ENCODE measurements at places on chromosomes 5 and 9.

GRCh38 chr5:174726916-174727793 lies 2.8 kb downstream of the MSX2 start:
- DNase-seq, result no peak
- no peak overlapping the region for H3K27ac ChIP-seq
- peaks cover 100% of the 10 kb centered on the region for H3K27me3 ChIP-seq
- H3K36me3 ChIP-seq, result no peaks in the 10 kb centered on the region

GRCh38 chr5:177984584-177985206 lies 11.3 kb downstream of the PROP1 start:
- no peak overlapping the region for H3K27ac ChIP-seq
- H3K27me3 ChIP-seq, result peaks cover 2% of the 10 kb centered on the region
- H3K4me3 ChIP-seq, result no peak overlapping the region
- no peaks in the 10 kb centered on the region for H3K36me3 ChIP-seq

DNA sequence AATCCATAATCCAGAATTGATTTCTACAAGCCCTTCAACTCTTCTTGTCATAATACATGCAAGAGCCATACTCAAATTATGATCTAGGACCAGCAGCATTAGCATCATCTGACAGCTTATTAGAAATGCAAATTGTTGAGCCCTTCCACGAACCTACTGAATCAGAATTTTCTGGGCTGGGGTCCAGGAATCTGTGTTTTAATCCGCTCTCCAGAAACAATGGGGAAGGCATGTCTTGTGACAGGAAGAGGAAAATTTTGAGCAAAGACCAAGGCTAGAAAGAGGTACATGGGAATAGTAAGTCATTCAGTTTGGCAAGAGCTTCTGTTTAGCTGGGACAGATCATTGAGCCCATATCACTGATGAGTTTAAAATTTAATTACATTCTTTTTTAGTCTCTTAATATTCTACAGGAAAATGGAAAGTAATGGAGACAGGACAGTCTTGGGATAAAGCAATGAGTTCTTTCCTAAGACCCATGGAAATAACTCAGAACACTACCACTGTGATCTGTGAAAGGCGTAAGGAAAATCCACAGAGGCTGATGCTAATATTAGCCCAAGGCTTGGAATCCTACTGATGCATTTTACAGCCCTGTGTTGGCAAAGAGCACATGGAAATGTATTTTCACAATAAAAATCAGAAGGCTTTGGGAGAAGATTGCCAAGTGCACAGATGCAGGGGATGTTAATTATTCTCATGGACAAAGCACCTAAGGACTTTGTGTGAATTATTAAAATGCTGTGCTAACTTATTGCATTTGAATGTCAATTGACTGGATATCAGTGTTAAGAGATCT lies 73.7 kb upstream of the STK32A start:
- H3K27me3 ChIP-seq, result no peaks in the 10 kb centered on the region
- peak overlapping the region; percentile 1 for H3K27ac ChIP-seq
- DNase-seq, result no peak
- H3K36me3 ChIP-seq, result no peaks in the 10 kb centered on the region
- H3K4me1 ChIP-seq, result no peaks in the 10 kb centered on the region
- no peak overlapping the region for H3K4me3 ChIP-seq

DNA sequence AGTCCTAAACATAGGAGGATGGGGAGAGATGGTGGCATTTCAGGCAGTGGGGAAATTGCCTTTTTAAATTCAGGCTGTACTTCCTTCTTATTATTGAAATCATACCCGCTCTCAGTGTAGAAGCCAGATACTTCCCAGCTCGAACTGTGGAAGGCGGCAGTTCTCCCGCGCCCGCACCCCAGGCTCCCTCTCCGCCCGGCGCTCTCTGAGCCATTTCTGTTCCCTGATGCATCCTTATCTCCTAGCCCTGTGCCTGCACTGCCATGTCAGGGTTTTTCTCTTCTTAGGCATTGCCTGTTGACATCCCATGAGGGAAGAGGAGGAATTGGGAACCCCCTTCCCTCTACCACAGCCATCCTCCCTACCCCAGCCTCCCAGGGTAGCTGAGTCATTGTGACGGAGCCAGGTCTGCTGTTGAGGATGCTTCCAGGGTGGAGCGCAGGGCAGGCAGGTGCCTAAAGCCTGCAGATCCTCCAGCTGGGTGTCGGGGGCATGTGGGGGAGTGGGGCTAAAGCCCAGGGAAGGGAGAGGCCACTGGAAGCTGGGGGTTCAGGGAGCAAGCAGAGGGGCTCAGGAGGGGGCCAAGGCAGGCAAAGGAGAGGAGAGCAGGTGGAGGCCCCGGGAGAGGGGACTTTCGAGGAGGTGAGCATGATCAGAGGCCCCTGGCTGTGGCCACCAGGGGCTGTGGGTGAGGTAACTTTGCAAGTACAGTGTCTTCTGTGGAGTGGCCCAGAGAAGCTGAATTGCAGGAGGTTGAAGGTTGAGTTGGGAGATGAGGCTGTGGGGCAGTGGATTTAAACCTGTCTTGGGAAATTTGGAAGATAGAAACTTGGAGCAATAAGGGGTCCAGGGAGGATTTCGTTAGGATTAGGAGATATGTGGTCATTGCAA lies 16.2 kb downstream of the LAMC3 start:
- no peak overlapping the region for H3K27ac ChIP-seq
- no peak overlapping the region for H3K4me3 ChIP-seq
- H3K27me3 ChIP-seq, result no peaks in the 10 kb centered on the region
- no peaks in the 10 kb centered on the region for H3K36me3 ChIP-seq
- no peaks in the 10 kb centered on the region for H3K4me1 ChIP-seq
- DNase-seq, result no peak

DNA sequence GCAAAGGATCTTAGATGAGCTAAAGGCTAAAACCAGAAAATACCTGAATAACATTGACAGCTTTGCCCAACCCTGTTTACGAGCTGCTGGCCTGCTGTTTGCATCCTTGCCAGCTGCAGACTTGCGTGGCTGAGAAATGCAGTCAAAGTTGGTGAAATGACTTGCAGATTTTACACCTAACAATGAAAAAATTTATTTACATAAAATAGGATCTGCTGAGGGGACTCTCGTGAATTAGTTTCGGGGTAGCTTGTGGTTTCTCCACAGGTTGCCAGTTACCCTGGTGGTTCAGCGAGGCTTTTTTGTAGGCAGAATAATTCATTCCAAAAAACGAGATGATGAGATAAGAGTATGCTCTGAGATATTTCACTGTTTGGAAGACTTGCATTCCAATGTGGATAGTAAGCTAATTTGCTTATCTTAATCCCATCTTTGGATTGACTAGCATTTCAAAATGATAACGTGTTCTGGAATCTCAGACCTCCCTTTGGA lies 65.7 kb upstream of the FANCC start:
- H3K27me3 ChIP-seq, result no peaks in the 10 kb centered on the region
- no peak for DNase-seq
- no peak overlapping the region for H3K27ac ChIP-seq

GRCh38 chr5:114561415-114561814 lies 199.5 kb downstream of the KCNN2 start:
- no peaks in the 10 kb centered on the region for H3K36me3 ChIP-seq
- no peak for DNase-seq
- H3K27ac ChIP-seq, result no peak overlapping the region
- no peaks in the 10 kb centered on the region for H3K27me3 ChIP-seq

- H3K27me3 ChIP-seq, result no peaks in the 10 kb centered on the region
- no peak for DNase-seq
- H3K36me3 ChIP-seq, result no peaks in the 10 kb centered on the region
- no peak overlapping the region for H3K27ac ChIP-seq
- H3K4me1 ChIP-seq, result no peaks in the 10 kb centered on the region
- no peak overlapping the region for H3K4me3 ChIP-seq
Observed at GRCh38 chr5:145362266-145362665, 472.9 kb downstream of the PRELID2 start.

DNA sequence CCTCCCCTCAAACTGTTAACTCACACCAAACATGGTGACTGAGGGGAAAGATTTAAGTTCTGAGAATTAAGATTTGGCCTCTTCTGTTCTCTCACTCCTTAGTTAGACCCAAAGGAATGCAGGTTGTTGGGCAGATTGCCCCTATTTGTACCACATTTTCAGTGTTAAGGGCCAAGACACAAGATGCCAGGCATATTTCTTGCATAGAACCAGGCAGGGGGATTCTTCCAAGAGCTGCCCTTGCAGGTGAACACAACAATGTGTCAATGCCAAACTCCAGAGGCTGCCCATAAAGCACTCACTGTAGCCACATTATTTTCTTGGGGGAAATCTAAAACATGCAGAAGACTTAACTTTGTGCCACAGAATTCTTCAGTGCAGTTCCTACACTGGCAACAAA lies 14.7 kb downstream of the MPDZ start:
- no peak for DNase-seq
- no peak overlapping the region for H3K4me3 ChIP-seq
- H3K4me1 ChIP-seq, result no peaks in the 10 kb centered on the region
- H3K27me3 ChIP-seq, result no peaks in the 10 kb centered on the region
- H3K27ac ChIP-seq, result no peak overlapping the region
- H3K36me3 ChIP-seq, result no peaks in the 10 kb centered on the region

GRCh38 chr9:14066831-14067230 lies 247.1 kb downstream of the NFIB start:
- DNase-seq, result no peak
- H3K27me3 ChIP-seq, result no peaks in the 10 kb centered on the region
- H3K27ac ChIP-seq, result no peak overlapping the region
- no peaks in the 10 kb centered on the region for H3K36me3 ChIP-seq

DNA sequence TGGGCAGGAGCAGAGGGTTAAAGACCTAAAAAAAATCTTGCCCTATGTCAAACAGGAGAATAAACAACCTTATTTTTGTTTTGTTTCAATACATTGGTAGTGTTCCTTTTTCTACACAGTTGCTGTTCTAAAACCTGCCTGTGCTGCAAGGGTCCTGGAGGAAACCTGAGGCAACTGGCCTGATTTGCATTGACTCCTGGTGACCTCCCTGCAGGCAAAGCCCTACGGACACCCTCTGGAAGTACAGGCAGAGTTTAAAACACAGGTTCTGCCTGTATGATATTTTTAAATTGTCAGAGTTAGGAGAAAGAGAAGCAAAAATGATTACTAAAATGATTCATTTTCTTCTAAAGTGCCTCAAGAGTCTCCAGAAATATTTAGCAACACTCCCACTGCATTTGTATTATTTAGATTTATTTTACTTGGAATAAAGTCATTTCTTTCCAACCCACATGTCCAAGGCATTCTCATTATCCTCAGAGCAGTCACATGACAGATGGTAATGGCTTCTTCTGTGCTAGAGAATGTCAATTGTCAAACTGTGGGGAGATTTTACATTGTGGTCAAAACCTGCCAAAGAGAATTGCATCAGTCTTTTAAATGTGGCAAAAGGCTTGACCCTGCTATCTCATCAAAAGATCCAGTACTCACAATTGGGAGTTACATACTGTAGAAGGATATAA lies 559.6 kb downstream of the CETN3 start:
- H3K27me3 ChIP-seq, result no peaks in the 10 kb centered on the region
- H3K27ac ChIP-seq, result no peak overlapping the region
- no peak overlapping the region for H3K4me3 ChIP-seq
- DNase-seq, result no peak
- peaks cover 15% of the 10 kb centered on the region for H3K4me1 ChIP-seq
- H3K36me3 ChIP-seq, result no peaks in the 10 kb centered on the region

Data from tibial nerve (tissue), 4 donors.